ENCODE measurements at places on chromosomes 5 and 9.

DNA sequence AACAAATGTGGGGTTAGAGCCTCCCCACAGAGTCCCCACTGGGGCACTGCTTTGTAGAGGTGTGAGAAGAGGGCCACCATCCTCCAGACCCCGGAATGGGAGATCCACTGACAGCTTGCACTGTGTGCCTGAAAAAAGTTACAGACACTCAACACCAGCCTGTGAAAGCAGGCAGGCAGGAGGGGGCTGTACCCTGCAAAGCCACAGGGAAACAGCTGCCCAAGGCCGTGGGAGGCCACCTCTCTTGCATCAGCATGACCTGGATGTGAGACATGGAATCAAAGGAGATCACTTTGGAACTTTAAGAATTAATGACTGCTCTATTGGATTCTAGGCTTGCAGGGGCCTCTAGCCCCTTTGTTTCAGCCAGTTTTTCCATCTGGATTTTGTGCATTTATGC lies 782.3 kb downstream of the BRINP1 start:
- DNase-seq, result no peak

- no peak for DNase-seq
Observed at GRCh38 chr5:144403058-144403457, 232.4 kb downstream of the KCTD16 start.

- no peak for DNase-seq
Observed at GRCh38 chr9:34993502-34994259, 4.1 kb downstream of the DNAJB5 start.

DNA sequence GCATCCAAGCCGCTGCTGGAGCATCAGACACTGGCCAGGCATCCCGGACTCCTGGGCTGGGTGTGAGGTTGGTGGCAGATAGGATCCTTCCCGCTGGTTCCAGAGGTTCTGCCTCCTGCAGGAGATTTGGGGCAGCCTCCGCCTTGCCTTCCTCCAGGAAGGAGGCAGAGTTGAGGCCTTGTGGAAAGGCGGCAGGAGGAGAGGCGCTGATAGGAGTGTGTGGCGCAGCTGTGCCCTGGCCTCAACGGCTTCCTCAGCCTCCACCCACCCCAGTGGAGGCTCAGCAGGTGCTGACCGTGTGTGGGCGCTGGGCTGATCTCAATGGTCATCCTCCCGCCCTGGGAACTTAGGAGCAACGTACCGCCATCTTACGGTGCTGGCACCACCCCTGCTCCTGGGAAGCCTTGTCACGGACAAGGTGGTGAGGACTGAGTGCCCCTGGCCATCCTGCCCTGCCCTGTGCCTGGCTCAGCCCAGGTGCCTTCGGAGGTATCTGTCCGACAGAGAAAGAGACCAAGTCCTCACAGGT lies 10.2 kb downstream of the NCS1 start:
- DNase-seq, result no peak

DNA sequence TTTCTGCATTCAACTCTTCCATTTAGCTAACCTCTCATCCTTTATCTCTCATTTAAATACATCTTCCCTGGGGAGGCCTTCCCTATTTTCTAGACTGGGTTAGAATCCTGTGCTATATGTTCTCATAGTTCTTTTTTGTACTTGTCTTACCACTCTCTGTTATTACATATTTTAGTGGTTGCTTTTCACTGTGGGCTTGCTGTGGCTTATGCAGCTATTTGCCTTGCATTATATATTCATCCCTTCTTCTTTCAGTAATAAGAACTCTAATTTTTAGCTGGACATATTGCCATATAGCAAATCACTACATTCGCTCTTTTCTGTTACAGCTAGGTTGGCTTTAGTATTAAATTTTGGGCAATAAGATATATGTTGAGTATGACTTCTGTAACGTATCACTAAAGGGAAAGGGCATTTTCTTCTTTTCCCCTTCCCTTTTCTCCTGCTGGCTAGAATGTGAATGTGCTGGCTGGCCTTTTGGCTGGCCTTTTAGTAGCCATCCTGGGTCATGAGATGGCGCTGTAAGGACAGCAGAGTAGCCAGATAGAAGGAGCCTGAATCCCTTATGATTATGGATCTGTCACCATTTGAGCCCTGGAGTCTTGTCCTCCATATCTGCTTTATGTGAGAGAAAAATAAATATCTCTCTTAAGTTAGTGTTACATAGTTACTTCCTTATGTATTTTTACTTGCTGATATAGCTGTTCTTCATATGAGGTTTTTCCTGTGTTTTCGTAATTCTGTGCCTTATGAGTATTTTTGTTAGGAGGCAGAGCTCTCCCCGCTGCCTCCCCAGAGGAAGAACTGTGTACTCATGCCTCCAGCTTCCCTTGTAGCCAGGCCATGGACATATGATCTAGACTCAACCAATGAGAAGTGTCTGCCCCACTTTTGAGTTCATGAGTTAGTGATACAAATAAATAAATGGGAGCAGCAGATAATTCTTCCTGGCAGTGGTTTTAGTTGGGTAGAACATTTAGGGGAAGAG lies 65.8 kb downstream of the NDUFAF2 start:
- DNase-seq, result no peak

DNA sequence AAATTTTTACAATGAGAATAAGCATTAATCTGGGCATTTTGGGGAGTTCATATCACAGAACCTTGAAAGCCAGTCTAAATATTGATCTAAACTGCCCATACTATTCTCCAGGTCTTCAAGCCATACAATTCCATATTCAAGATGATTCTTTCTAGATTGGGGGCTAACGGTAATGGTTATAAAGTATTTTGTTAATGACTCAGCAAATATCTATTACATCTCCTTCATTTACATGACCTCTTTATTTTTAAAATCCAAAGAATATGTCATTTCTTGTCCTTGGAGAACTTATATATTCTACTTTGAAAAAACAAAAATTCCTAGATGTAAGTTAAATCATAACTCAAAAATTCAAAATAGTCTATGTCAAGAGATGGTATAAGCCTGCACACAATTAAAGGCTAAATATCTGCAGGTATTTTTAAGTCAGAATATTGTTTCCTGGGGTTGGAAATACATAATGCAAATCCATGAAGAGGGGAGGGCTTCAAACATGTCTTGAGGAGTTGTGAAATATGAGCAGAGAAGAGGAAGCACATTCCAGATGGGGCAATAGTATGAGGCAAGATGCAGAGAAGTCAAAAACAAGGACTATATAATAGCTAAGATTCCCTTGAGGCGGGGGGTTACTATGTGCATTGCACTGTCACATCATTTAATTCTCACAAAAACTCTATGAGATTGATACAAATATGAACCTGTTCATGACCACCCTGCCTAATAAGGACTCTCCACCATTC lies 526.4 kb downstream of the NR2F1-AS1 start:
- DNase-seq, result no peak

- DNase-seq, result no peak
Observed at GRCh38 chr5:111685969-111686368, 71.0 kb downstream of the NREP start.

DNA sequence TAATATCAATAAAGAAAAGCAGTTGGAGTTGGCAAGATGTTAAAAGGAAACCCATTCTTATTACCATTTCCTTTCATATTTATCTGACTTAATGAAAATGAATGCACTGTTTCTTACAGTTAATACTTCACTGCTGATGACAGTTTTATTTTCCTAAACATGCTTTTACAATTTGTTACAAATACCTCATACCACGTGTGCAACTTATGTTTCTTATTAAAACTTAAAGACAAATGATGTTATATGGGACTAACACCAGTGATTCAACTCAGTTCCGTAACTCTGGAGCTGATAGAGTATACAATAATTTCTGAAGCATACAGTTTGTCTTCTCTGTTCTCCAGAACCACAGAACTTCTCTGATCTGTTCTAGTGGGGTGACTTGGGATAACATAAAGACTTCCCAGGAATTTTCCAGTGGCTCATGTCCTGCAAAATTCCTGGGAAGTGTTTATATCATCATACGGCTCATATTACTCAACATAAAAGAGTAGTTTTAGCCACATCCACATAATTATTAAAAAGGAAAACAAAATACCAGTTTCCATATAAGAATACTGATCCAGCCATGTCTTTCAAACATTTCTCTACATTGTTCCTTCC lies 1259.0 kb upstream of the C9orf72 start:
- no peak for DNase-seq

GRCh38 chr5:106691701-106692100 lies 979.0 kb downstream of the EFNA5 start:
- no peak for DNase-seq

DNA sequence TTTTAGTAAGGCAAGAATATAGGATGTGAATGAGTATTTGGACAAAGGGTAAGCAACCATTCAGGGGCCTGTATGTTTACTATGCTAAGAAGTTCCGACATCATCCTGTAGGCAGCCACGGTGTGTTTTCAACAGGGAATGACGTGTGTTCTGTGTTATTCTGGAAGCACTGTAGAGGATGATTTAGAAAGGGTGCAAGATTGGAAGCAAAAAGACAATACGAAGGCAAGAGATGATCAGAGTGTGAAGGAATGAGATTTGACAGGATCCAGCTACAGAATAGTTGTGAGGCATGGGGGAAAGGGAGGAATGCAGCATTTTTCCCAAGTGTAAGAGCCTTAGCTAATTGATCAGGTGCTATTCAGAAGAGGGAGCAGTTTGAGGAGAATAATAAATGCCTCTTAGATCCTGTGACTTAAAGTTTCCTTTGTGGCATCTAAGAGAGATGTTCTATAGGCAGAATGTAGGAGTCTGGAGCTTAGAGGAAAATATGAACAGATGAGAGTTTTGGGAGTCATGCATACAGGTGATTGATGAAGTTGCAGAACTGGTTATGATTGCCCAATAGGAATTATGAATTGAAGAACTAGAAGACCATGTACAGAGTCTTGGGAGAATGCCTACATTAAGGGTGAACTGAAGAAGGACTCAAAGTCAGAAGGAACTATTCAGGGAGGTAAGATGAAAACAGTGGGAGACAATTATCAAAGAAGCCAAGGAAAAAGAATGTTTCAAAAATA lies 2.5 kb downstream of the SMC5 start:
- no peak for DNase-seq

DNA sequence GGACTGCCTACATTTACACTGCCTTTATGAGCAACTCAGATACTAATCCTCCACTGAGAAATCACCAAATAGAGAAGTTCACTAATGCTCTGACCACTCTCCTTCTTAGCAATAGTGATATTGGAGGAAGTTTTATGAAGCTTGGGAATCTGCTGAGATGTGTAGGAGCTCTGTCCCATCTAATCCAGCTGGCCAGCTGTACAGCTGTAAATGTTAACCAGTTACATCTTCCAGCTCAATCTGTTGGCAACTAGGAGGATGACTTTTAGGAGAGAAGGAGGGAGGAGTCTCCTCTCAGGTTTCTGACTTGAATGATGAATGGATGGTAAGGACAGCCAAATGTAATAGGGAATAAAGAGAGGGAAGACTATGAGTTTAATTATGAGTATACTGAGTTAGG lies 36.3 kb upstream of the LRRC19 start:
- DNase-seq, result no peak

DNA sequence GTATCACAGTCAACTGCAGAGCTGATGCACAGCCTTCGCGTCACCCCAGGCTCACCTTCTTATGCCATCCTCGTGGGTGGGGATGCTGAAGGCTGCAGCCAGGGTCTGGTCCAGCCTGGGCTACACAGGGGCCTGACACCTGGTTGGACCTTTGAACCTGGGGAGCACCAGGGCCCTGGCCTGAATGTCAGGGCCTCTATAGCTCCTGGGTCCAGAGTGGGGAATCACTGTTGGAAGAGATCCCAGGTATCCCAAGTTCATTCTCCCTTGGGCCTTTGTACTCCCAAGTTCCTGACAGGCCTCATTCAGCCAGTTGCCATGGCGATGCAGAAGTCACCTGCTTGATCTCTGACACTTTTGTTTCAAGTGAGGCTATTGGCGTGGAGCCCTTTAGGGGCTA lies 43.8 kb downstream of the ZNF618 start:
- DNase-seq, result no peak

GRCh38 chr5:23136958-23137357 lies 283.8 kb upstream of the CDH12 start:
- no peak for DNase-seq

GRCh38 chr9:89519366-89519805 lies 21.5 kb upstream of the SEMA4D start:
- no peak for DNase-seq

DNA sequence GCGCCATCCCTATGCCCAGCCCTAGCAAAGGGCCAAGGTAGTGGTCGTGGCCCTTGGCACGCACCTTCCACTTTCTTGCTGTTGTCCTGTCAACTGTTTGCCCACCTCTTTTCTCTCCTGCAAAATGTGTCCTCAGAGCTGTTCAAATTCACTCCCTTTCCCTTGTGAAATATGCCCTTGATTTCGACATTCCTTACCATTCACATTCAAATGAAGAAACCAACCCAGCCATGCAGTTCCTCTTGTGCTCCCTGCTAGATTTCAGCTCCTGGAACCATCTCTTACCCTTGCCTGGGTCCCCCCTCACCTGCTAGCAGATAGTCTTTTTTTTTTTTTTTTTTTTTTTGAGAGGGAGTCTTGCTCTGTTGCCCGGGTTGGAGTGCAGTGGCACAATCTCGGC lies 19.6 kb upstream of the HRH2 start:
- no peak for DNase-seq

- DNase-seq, result no peak
Observed at GRCh38 chr9:78189461-78189860, 46.4 kb upstream of the CEP78 start.

DNA sequence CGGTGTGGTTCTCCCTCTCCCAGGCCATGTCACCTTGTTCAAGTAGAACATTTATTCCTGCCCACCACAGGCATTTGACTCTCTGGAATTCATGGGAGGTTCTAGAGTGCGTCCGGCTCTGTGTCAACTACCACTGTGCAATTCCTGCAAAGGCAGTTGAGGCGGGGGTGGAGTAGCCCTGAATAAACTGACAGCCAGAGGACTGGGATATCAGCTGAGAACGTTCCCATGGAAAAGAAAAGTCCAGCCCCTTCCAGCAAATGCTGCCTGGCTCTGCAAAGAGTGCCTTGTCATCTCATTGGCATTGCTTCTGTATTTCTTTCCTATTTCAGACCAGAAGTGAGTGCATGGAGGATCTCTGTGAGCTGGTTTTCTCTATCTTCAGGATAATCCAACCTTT lies 18.9 kb upstream of the MEGF9 start:
- DNase-seq, result no peak

- no peak for DNase-seq
Observed at GRCh38 chr5:102737805-102738469, 17.2 kb upstream of the PAM start.

- no peak for DNase-seq
Observed at GRCh38 chr9:22084336-22085035, 75.4 kb upstream of the CDKN2B start.

GRCh38 chr5:89128906-89129625 lies 246.1 kb upstream of the MEF2C start:
- DNase-seq, result no peak

DNA sequence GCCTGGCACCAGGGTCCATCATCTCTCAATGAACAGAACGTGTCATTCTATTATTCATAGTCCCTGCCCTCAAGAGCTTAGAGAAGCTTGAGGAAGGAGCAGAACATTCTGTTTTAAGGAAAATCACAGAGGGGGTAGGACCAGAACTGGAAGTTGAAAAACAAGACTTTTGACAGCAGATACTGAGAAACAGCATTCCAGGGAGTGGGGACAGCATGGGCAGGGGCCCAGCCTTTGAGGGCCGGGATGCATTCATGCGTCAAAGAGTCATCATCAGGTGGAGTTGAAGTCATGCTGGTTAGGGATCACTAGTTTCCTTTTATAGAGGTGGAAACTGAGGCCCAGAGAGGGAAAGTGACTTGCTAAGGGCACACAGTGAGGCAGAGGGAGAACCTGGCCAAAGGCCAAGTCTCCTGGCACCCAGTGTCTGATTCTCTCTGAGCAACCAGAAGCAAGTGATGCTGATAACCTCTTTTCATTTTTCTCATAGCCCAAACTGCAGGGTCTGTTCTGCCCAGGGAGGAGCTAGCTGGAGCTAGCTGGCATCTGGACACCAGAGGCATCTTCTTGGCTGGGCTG lies 41.5 kb upstream of the STXBP1 start:
- DNase-seq, result no peak

GRCh38 chr5:55333017-55333416 lies 25.2 kb downstream of the MTREX start:
- no peak for DNase-seq

All from cortex of kidney (tissue), 1 donor.